ENCODE measurements at places on chromosomes 4 and X.

DNA sequence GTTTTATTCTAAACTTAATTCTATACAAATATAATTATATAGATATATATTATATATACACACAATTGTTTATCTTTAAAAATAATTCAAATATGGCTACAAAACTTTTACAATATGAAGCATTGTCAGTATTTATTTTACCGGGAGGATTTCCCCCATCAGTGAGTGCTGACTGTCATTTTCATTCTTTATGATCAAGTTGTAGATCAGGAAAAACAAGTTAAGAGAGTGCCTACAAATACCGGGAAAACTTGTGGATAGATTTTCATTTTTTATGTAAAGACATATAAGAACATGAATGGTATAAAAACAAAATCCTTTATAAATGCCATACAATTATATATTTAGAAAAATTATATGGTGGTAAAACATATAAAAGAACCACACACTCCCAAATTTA is 37.8 kb downstream of the CLCN3 start:
- no peak for DNase-seq

GRCh38 chr4:38056011-38056685 is 96.0 kb downstream of the PTTG2 start:
- no peak for DNase-seq

GRCh38 chr4:131551306-131551705 is 1597.8 kb upstream of the PCDH10 start:
- no peak for DNase-seq

DNA sequence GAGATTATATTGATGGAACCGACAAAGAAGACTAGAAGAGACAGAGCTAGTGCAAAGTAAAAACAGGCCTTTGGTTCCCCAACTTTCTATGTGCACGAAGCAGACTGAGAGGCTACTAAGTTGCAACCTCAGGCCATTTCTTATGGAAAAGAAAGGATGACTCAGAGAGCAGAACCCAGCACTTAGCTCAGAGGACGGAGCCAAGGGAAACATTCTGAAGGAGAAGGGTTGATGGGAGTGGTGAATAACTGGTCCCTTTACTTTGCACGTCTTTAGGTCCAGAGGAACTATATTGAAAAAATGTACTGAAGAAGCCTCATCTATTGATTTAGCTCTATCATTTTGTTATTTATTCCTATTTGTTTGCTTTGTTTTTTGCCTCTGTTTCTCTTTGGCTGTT is 182.1 kb downstream of the CPE start:
- no peak for DNase-seq

GRCh38 chrX:64151911-64152310 is 53.6 kb downstream of the AMER1 start:
- no peak for DNase-seq

DNA sequence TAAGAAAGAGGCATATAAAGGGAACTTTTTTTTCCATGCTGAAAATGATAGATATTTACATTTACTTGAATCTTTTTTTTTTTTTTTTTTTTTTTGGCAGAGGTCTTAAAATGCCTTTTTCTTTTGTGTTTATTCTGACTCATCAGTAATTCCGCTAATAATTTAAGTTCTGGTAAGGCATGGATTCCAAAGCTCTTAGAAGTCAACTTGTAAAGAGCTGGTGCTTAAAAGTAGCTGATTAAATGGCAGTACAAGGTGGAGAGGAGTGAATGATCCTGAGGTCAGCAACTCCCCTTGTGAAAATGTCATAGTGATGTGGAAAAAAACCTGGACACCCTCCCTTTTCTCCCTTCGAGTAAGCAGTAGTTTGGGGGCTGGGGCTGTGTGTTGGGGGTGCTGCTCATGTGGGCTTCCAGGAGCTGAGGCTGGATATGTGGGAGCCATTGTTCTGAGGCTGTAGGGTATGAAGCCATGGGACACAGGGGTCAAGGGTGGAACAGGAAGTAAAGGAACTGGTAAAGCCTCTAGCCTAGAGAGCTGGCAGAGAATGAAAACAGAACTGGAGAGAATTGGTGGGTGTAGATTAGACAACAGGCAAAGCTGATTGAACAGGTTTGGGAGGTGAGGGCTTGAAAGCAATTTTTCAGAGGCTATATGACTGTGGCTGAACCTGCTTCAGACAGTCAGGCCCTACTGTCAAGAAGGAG is 41.0 kb upstream of the PITX2 start:
- no peak for DNase-seq

DNA sequence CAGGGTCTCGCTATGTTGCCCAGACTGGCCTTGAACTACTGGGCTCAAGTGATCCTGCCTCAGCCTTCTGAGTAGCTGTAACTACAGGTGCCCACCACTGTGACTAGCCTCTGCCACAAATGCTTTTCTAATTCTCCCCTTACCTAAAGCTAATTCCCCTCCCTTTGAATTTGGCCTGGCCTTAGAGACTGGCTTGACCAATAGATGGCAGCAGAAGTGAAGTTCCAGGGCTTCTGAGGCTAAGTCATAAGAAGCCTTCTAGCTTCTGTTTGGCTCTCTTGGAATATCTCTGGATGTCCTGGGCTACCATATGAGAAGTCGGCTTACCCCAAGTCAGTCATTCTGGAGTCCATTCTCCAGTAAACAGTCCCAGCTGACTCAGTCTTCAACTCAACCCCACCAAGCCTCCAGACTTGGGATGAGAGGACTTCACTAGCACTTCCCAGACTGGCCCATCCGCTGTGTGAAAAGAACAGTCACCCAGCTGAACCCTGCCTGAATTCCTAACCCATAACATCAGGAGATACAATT is 61.0 kb downstream of the HPRT1 start:
- DNase-seq = no peak

DNA sequence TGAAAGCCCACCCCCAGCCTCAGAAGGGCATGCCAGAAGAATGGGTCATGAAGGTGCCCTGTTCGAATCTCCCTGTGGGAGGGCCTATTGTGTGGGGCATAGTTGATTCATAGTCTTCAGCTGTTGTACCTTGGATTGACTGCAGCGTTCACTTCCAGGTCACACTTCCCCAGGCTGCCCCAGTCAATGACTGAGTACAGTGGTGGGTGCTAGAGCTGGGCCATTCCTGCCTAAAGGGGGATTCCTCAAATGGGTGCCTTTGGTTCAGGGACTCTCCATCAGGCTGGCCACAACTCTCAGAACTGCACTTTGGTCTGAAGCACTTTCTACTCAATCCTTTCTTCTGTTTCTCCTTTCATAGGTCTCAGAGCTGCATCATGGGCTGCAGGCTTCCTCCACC is 35.0 kb upstream of the RASGEF1B start:
- no peak for DNase-seq

- DNase-seq = no peak
These were observed 902.1 kb upstream of the NDST4 start for GRCh38 chr4:116015549-116015948.

DNA sequence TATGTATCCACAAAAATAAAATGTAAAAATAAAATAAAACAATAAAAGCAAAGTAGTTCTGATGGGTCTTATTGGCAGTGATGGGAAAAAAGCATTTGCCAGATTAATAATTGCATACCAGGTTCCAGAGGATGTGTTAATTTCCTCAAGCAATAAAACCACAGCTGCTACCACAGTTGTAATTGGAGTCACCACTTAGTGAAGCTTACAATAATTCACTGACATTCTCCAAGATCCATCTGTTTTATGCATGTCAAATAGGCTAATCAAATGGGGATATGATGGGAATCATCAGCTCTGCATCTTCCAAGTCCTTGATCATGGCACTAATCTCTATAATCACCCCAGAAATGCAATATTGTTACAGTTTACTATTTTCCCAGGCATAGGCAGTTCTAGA is 123.5 kb upstream of the EMCN start:
- DNase-seq = no peak

DNA sequence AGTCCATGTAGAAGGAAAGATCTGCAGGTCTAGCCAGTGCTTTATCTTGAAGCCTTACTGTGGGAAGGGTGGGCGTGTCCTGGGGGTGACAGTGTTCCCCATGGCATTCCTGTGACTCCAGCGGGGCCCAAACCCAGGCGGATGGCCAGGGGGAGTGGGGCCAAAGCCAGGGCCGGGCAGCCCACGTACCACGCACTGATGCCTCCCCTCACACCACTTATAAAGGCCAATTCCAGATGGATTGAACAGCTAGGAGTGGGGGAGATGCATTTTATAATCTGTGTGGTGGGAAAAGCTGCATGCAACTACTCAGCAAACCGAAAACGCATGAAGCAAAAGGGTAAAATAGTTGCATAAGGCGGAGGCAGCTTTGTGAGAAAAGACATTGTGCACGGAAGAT is 36.4 kb downstream of the NELFA start:
- no peak for DNase-seq

DNA sequence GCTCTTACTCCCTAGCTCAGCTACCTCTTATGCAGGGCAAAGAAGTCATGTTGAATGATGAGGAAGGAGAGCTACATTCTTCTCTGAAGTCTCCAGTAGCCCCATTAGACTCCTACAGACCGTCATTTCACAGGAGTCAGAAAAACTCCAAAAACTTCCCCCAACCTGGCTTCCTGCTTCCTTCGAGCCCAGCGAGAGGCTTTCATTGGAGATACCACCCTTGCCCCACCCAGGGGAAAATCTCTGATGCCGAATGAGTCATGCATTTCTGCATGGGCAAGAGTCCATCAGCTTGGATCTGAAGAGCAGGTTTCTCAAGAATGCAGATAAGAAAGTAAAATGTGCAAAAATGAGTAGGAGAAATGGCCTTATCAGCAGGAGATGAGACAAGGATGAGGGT is 53.0 kb downstream of the ARSF start:
- DNase-seq = no peak

GRCh38 chr4:153816542-153816941 is 27.7 kb upstream of the SFRP2 start:
- DNase-seq = no peak

DNA sequence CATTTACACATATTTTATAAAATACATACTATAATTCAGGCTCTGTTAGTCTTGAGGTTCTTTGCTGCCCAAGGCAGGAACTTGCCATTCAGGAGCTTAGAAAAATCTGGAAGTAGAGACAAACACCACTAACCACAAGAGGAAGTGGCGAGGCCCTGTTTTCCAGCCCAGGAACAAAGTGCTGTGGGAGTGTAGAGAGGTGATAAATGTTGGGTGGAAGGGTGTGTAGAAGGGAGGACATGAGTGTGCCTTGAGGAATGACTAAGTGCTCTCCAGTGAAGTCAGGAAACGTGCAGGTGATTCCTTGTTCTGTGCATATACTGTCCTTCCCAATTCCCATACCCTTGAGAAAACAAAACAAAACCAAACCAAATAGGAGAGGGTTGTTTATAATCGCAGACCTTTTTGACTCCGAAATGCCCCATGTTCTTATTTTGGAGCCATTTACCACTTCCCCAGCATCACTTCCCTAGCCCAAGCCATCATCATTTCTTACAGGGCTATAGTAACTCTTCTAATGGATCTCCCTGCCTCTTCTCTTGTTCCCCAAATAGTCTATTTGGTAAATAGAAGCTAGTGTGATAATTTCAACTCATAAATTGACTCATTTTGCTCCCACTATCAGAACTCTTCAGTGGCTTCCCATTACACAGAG is 83.2 kb downstream of the GPAT3 start:
- DNase-seq = no peak

GRCh38 chrX:50770702-50771101 is 43.3 kb downstream of the SHROOM4 start:
- DNase-seq = no peak

- DNase-seq = peak; percentile 30
These were observed 81.9 kb upstream of the HPGD start for GRCh38 chr4:174604198-174604597.

DNA sequence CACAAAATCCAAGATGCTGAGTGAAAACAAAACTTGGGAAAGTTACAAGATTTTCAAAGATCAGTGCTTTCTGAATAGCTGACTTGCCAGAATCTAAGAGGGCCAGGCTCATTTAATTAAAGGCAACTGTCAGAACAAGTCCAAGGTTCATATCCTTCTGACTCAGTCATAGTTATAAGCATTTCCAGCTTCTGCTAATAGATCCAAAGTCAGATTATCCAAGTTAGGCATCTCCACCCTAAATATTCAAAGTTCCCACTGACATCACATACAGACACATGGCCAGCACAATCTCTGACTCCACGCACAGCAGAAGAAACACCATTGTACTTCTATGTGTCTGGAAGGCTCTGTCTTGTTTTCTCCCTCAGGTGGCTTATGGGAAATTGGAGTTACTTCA is 41.8 kb downstream of the GASK1B start:
- DNase-seq = no peak

GRCh38 chr4:61924131-61924530 is 724.0 kb downstream of the ADGRL3 start:
- DNase-seq = no peak

DNA sequence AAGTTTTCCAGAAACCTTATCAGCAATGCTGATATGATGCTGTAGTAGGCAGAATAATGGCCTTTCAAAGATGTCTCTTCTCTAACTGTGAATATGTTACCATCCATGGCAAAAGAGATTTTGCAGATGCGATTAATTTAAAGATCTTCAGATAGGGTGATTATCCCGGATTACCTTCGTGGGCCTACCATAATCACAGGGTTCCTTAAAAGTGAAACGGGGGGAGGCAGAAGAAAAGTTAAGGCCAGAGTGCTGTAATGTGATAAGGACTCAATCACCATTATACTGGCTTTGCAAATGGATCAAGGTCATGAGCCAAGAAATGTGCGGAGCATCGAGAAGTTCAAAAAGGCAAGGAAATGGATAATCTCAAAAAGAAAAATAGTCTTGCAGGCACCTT is 459.6 kb downstream of the CCSER1 start:
- no peak for DNase-seq

DNA sequence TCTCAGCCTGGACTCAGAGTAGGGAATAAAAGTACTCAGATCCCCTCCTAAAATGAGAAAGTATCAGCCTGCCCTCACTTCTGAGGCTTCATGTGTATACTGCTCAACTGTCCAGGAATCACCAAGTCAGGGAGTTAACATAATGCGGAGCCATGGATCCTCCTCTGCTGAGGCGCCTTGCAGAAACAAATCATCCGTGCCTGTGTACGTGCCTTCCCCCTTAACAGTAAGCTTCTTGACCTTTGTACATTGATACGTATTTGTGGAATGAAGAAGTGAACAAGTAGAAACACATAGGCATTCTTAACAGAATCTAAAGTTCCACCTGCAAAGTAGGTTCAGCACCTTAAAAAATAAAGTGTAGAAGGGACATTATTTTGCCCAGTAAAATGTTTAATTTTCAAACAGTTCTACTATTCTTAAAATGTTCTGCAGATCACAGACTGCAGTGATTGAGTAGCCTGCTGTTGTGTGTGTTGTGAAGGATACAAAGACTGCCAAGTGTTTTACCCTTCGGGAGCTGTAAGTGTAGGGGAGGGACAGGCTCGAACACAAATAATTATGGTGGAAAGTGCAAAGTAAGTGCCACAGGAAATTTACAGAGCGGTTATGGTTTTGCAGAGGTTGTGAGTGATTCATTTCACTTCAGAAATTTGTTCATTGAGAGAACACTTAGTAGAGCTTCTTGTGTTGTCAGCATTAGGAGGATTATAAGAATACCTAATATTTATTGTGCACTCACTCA is 61.9 kb downstream of the ARHGAP10 start:
- no peak for DNase-seq
